ENCODE measurements at places on chromosomes 6 and 20.

GRCh38 chr20:61121661-61122060, 130.4 kb upstream of the CDH4 start:
- DNase-seq, result no peak

- DNase-seq, result no peak
Measured at GRCh38 chr20:33333616-33334015, 50.6 kb downstream of the BPIFB1 start.

DNA sequence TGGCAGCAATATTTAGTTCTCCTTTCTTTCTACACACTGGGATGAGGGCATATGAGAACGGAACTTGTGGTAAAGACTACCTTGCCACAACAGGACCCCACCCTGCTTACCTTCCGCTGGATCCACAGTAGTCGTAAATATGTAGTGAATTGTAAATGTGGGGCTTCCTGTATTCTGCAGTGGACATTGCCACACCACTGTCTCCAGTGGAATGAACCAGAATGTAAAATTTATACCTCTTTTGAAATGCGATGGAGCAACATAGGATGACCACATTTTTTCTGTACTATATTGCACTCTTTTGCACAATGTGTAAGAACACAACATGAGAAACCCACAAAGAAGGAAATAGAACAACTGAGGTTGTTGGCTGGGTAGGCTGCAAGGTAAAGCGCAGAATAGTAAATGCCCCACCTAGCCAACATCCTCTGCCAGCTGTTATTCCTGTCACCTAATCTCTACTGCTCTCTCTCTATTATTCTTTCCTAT, 16.1 kb upstream of the RIPOR2 start:
- DNase-seq, result peak; percentile 48

- DNase-seq, result no peak
Measured at GRCh38 chr6:107715550-107716321, 108.4 kb downstream of the SCML4 start.

GRCh38 chr20:37911261-37911660, 8.3 kb downstream of the VSTM2L start:
- DNase-seq, result no peak

DNA sequence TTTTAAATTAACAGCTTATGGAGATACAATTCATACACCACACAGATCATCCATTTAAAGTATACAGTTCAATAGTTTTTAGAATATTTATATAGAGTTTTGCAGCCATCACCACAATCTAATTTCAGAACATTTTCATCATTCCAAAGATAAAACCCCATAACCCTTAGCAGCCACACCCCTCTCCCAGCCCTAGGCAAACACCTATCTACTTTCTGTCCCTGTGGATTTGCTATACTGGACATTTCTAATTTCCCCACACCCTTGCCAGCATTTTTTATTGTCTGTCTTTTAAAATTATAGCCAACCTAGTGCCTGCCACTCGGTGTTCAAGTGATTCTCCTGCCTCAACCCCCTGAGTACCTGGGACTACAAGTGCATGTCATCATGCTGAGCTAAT, 23.0 kb upstream of the AKAP7 start:
- DNase-seq, result no peak

GRCh38 chr6:1113916-1114540, 197.9 kb upstream of the FOXQ1 start:
- no peak for DNase-seq

DNA sequence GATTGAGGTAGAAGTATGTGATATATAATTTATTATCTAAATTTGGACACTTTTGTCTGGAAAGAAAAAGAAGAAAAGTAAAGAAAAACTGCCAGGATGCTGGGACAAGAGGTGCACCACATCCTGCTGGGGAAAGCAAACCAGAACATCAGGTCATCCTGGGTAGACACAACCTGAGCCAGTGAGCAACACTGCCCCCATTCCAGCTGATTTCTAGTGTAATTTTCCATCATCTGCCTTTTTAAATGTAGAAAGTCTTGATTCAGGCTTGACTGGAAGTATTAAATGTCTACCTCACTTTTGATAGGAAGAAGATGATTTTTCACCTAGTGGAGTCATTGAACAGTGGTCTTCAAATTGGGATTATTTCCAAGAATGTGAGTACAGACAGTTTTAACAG, 1164.5 kb upstream of the CITED2 start:
- DNase-seq, result no peak

- no peak for DNase-seq
Measured at GRCh38 chr6:71392276-71392675, 103.7 kb downstream of the OGFRL1 start.

DNA sequence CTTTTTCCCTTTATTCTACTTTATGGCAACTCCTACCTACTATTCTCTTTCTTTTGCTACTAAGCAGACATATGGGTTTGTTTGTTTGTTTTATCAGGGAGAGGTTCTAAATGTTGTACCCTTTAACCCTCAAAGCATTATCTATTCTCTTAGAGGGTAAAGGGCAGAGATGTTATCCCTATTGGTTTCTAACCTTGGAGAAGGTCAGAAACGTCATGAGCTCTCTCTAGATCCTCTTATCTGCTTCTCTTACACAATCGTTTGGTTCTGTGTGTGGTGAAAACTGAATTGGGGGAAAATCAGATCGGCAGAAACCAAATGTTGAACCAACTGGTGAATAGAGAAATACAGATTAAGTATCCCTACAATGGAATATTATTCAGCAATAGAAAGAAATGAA, 6.4 kb upstream of the MPC1 start:
- no peak for DNase-seq

DNA sequence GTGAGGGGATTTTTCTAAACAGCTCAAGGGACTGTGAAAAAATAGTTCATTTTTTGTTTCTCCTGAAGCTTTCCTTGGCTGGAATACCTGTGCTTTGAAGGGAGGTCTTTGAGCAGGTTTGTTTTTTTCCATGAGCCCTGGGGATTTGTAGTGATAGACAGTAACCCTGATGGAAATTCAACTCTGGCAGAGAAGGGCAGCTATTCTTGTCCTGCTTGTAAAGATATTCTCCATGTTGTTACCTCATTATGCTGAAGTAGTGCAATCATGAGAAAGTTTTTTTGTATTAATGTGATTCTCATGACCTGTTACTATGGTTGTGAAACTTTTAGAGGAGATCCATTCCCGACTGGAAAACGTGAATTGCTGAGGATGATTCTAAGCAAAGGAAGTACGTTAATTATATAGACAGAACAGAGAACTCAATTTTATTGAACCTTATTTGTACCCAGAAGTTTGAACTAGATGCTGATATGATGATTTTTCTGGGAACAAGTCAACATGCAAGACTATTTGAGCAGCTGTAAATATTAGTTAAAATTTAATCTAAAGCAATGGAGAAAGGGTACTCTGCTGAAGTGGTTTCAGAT, 12.5 kb downstream of the UTRN start:
- no peak for DNase-seq

DNA sequence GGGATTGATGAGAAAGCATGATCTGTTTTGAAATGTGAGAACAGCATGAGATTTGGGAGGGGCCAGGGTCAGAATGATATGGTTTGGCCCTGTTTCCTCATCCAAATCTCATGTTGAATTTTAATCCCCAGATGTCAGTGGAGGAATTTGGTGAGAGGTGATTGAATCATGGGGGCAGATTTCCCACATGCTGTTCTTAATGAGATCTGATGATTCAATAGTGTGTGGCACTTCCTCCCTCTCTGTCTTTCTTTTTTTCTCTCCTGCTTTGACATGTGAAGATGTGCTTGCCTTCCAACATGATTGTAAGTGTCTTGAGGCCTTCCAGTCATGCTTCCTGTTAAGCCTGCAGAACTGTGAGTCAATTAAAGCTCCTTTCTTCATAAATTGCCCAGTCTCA, 1060.3 kb upstream of the CITED2 start:
- DNase-seq, result no peak

- no peak for DNase-seq
Measured at GRCh38 chr6:7424967-7425807, 35.6 kb downstream of the RIOK1 start.

DNA sequence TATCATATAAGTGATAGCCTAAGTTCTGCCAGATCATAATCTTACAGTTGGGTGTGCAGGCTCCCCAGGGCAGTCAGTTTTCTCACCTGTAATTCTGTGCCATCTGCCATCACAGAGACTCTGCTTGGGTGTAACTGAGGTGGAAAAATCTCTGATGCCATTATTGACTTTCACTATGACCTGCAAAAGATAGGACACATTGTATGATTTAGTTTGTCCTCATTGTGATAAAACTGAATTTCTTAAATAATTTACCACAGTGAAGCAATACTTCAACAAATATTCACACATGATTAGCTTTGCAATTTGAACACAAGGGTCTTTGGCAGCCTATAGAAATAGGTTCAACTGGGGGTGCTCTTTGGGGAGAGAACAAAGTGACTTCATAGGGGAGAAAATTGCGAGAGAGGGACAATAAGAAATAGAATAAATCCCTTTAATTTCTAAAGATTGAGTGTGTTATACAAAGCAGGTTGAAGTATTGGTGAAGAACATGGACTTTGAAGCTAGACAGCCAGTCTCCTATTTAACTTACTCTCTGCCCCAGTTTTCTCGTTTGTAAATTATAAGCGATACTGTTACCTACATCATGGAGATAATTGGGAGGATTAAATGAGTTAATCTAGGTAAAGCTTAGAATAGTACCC, 27.3 kb downstream of the FAM229B start:
- no peak for DNase-seq

DNA sequence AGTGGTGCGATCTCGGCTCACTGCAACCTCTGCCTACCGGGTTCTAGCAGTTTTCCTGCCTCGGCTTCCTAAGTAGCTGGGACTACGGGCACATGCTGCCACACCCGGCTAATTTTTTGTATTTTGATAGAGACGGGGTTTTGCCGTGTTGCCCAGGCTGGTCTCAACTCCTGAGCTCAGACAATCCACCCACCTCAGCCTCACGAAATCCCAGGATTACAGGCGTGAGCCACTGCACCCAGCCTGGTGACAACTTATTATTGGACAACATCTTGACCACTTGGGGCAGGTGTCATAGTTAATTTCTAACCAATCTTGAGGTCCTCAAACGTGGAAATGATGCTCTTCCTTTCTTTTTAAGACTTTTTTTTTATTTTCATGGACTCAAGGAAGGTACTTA, 303.6 kb downstream of the CLIC5 start:
- no peak for DNase-seq

DNA sequence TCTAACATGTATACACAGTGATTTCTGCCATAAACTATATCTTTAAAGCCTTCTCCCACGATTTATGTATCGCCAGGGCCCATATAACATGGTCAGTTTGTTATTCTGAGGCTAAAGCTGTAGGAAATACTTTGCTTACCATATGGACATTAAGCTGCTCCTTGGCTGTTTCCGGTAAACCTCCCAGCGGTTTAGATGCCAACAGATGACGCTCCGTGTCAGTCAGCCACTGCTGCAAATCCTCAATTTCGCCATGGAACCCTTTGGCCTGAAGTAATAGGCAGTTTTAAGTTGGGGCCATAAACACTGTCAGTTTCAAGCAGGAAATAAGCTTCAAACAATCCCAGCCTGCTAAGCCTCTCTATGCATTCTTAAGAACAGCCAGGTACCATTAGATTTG, 145.4 kb downstream of the DST start:
- no peak for DNase-seq

DNA sequence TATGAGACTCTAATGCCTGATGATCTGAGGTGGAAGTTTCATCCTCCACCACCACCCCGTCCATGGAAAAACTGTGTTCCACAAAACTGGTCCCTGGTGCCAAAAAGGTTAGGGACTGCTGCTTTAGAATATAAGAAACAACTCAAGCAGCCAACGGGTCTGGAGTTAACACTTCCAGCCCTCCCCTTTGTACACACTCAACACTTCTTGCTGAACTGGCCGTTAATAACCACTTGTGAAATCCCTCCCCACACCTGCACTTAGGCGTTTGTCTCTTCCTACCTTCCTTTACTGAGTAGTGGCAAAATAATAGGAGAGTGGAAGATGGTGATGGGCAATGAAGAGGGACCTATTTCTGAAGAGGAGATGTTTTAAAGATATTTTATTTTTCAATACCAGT, 10.5 kb downstream of the SAYSD1 start:
- DNase-seq, result no peak

- no peak for DNase-seq
Measured at GRCh38 chr20:41889126-41889843, 271.1 kb upstream of the CHD6 start.

DNA sequence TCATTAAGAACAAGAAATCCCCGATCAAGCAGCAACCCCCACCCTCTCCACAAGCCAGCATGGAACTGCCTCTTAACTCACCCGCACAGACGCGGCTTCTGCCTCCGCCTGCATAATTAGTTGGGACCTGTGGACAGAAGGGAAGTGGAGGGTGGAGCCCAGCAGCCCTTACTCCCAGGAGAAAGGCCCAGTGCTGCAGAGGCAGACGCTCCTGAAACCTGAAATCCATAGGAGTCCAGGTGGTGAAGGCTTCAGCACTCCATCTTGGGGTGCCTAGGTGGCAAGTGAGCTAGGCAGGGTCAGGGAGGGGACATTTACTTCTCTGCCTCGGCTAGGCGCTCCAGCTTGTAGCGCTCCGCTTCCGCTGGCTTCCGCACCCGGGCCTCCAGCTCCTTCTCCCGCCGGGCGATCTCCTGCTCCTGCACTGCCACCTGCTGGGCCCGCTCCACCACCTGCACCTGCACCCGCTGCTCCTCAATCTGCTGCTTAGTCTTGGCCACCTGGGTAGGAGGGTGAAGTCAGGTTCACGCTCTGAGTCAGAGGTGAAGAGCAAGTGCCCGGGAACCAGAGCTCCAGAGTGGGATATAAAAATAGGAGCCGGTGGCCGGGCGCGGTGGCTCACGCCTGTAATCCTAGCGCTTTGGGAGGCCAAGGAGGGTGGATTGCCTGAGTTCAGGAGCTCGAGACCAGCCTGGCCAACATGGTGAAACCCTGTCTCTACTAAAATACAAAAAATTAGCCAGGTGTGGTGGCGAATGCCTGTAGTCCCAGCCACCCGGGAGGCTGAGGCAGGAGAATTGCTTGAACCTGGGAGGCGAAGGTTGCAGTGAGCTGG, 10.7 kb downstream of the TUBB start:
- DNase-seq, result peak; percentile 91

- peak; percentile 42 for DNase-seq
Measured at GRCh38 chr6:2914318-2914660, 11.2 kb upstream of the SERPINB9 start.
